Breast epithelium (tissue), 4 donors: ENCODE measurements at places on chromosomes 1 and 21. TPM values are rescaled to one million over a fixed set of nuclear protein-coding genes. Genes with fewer than 3 reads are reported as not detected.
A peak's percentile ranks its signal among the peaks of the same experiment; 100 is the strongest.

Gene KCND3
- 5.9 TPM for total RNA-seq

Gene ETV3L
- total RNA-seq: not detected

Gene PIK3R3
- 17.9 TPM for total RNA-seq

Gene HSD3B1
- total RNA-seq: not detected

Gene ADAM30
- total RNA-seq: not detected

Gene ASTN1
- 1.5 TPM for total RNA-seq

Gene HTR6
- not detected for total RNA-seq

Gene SPATA45
- not detected for total RNA-seq

Gene LCK
- 4.1 TPM for total RNA-seq

Gene RNU11
- total RNA-seq: not detected

DNA sequence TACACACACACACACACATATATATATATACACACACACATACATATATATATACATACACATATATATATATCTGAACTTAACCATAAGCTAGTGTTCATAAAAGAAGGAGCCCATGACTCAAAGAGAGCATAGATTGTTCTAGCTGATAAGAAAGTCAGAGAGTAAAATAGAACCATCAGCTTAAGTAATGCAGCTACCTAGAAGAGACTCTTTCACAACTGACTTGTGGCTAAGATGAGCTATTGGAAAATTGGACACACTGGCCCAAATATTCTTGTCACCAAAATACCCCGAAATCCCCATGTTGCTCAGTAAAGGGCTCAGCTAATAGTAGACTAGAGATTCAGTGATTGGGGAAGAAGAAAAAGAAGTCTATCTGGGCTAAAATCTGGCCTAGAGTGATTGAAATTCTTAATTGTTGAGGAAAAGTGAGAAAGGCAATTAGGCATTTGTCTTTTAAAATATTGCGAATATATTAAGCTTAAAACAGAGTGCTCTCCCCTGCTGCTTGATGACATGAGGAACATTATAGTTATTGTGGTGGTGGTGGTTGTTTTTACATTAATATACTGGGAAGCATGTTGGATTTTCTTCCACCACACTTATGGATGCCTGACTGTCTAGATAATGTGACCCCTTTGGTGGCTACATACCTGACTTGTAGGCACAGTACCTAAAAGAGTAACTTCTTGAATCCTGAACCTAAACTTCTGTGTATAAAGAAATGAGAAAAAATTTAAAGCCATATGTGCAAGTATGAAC lies 6.3 kb downstream of the SLAMF1 start:
- H3K4me3 ChIP-seq: no peak overlapping the region
- no peaks in the 10 kb centered on the region for H3K36me3 ChIP-seq
- H3K4me1 ChIP-seq: no peaks in the 10 kb centered on the region
- H3K27ac ChIP-seq: no peak overlapping the region
- H3K27me3 ChIP-seq: no peaks in the 10 kb centered on the region

- H3K27ac ChIP-seq: no peak overlapping the region
- no peak for DNase-seq
- H3K4me3 ChIP-seq: no peak overlapping the region
- no peaks in the 10 kb centered on the region for H3K36me3 ChIP-seq
Measured at GRCh38 chr1:110328274-110328673, 10.9 kb upstream of the RBM15 start.

DNA sequence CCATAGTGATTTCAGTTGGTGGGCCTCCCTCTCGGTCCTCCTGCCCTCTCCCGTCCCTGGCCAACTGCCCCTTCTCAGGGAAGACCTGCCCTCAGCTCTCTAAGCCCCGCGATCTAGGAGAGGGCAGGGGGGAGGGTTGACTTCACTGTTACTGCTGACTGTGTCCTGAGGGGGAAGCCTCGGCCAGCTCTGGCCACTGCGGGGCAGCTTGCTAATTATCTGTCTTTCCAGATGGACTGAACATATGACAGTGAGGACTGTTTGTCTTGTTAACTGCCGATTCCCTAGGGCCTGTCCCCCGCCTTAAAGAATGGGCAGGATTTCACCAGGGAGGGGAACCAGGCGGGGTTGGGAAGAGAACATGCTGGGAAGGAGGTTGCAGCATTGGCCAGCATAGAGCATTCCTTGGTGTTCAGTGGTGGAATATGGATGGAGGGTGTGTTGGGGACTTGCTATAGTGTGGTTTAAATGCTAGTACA lies 22.9 kb downstream of the NIPAL3 start:
- no peak overlapping the region for H3K4me3 ChIP-seq
- H3K27ac ChIP-seq: peak overlapping the region; percentile 69
- no peaks in the 10 kb centered on the region for H3K27me3 ChIP-seq
- no peaks in the 10 kb centered on the region for H3K4me1 ChIP-seq
- no peaks in the 10 kb centered on the region for H3K36me3 ChIP-seq
- no peak for DNase-seq

GRCh38 chr1:174982971-174983689 lies 16.6 kb upstream of the CACYBP start:
- no peak overlapping the region for H3K27ac ChIP-seq
- H3K4me3 ChIP-seq: no peak overlapping the region
- H3K27me3 ChIP-seq: no peaks in the 10 kb centered on the region

- peaks cover 4% of the 10 kb centered on the region for H3K4me1 ChIP-seq
- H3K36me3 ChIP-seq: no peaks in the 10 kb centered on the region
- peak overlapping the region; percentile 83 for H3K27ac ChIP-seq
- H3K27me3 ChIP-seq: no peaks in the 10 kb centered on the region
Measured at GRCh38 chr1:13798120-13798519, 98.1 kb downstream of the PRDM2 start.

DNA sequence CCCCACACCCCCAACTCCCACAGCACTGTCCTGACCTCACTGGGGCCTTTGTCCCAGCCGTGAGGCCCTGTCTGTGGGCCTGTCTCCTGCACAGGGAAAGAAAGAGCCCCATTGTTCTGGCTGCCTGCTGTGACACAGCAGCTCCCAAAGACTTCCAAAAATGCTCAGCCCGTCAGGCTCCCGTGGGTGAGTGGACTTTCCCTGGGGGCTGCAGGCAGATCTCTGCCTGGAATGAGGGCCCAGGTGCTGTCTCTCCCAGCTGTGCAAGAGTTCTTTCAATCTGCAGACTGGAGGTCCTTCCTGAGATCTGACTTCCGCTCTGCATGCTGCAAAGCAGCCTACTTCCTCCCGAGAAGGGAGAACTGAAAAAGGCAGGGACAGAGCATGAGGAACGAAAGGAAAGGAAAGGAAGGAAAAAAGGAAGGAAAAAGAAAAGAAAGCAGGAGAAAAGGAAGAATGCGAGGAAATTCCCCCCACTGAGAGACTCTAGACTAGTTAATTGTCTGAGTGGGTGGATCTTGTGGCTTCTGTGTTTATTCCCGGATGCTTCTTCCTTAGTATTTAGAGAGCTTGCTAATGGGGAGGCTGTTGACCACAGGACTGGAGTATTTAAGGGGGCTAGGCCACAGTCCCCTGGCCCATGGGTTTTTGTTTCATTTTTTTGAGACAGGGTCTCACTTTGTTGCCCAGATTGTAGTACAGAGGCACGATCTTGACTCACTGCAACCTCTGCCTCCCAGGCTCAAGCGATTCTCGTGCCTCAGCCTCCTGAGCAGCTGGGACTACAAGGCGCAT lies 15.0 kb downstream of the NES start:
- DNase-seq: peak; percentile 74
- H3K4me3 ChIP-seq: no peak overlapping the region
- H3K36me3 ChIP-seq: no peaks in the 10 kb centered on the region
- no peaks in the 10 kb centered on the region for H3K27me3 ChIP-seq

DNA sequence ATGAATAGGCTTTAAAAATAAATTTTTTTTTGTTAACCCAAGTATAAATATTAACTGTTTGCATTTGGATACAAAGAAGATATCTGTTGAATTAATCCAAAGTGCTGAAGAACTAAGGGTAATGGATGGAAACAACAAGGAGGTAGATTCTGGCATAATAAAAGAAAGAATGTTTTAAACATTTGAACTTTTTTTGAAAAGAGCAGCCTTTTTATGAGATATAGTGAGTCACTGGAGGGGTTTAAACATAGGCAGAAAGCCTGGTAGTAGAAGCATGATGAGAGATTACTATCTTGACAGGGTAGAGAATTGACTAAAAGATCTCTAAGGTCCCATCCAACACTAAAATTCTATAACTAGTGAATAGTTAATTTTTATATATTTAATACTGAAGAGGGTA lies 2.7 kb downstream of the MIER1 start:
- no peaks in the 10 kb centered on the region for H3K27me3 ChIP-seq
- no peak for DNase-seq
- H3K4me1 ChIP-seq: no peaks in the 10 kb centered on the region
- H3K36me3 ChIP-seq: no peaks in the 10 kb centered on the region
- no peak overlapping the region for H3K4me3 ChIP-seq
- H3K27ac ChIP-seq: no peak overlapping the region

- no peak overlapping the region for H3K27ac ChIP-seq
- no peak overlapping the region for H3K4me3 ChIP-seq
- H3K4me1 ChIP-seq: no peaks in the 10 kb centered on the region
- H3K27me3 ChIP-seq: no peaks in the 10 kb centered on the region
- no peak for DNase-seq
Measured at GRCh38 chr1:93033785-93034184, 45.3 kb upstream of the MTF2 start.

- H3K4me3 ChIP-seq: peak overlapping the region; percentile 79
- H3K4me1 ChIP-seq: no peaks in the 10 kb centered on the region
- no peak overlapping the region for H3K27ac ChIP-seq
Measured at GRCh38 chr1:44355582-44356305, 687 bp upstream of the ERI3 start.

- no peak overlapping the region for H3K27ac ChIP-seq
- no peaks in the 10 kb centered on the region for H3K27me3 ChIP-seq
- H3K4me3 ChIP-seq: no peak overlapping the region
Measured at GRCh38 chr1:84803604-84804003, 89.4 kb downstream of the LPAR3 start.
